HCT116 (cell line): ENCODE measurements at places on chromosomes 6 and 20. TPM values are rescaled to one million over a fixed set of nuclear protein-coding genes. Genes with fewer than 3 reads are reported as not detected.

Gene CLVS2
- not detected for total RNA-seq

Gene CPXM1
- total RNA-seq = 0.17 TPM

- no peak for DNase-seq
Observed at GRCh38 chr6:168035098-168035660, 37.7 kb downstream of the KIF25 start.

Gene VGLL2
- total RNA-seq = not detected

Gene IRF4
- total RNA-seq = 1.2 TPM

DNA sequence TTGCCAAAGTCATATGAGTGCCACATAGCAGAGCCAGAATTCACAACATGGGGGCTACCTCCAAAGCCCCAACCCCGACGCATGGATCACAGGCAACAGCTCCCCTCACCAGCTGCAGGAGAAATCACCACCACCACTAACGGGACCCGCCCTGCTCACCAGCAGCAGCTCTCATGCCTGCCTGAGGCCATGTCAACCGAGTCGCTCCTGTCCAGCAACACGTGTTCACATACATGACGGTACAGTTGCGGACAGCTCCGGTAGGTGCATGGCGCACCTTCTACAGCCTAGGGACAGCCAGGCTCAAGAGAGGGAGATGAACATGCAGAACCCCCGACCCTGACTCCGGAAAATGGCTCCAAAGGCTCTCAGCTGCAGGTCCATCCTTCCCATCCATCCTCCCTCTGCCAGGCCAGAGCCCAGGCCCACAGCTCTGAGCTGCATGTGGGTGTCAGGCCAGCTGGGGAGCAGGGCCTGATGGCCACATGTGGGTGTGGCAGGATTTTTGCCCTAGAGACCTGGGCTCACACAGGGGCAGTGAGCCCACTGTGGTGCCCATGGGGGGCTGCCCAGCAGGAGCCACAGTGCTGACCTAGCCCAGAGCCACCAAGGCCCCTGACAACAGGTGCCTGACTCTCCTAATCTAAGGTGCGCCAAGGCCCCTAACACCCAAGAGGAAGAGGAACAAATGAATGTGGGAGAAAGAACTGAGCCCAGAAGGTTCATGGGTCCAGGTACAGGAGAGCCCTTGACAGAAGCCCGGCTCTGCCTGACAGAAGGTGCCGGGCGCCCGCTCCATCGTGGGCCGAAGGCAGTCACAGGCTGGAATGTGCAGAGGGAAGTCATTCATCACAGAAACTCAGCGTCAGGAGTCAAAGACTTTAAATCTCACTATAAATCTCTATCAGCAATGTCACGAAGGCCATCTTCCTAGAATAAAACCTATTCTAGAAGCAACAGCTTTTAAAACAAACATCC lies 10.5 kb downstream of the RPS6KA2 start:
- no peak for DNase-seq

GRCh38 chr6:88422831-88423230 lies 256.7 kb upstream of the CNR1 start:
- no peak for DNase-seq
